A549 treated with GW870086 at 1 μM for 4 hours (cell line): ENCODE measurements at places on chromosomes 3 and 15. TPM values are rescaled to one million over a fixed set of nuclear protein-coding genes. Genes with fewer than 3 reads are reported as not detected.

ENTPD3 gene
- 0.05 to 0.10 TPM in 2 of 5 replicates, not detected in the others for total RNA-seq

C3orf70 gene
- total RNA-seq: 0.02 TPM in 1 of 5 replicates, not detected in the others

NGLY1 gene
- 18.5 to 21.5 TPM (median 19.9 TPM) in 5 replicates for total RNA-seq

IMPG2 gene
- total RNA-seq: not detected in 5 replicates

MYRIP gene
- total RNA-seq: 0.03 TPM in 1 of 5 replicates, not detected in the others
